Sciatic nerve (tissue), 2 donors: ENCODE measurements at places on chromosomes 16 and 17.

- DNase-seq: no peak
Observed at GRCh38 chr17:75109046-75109406, 743 bp upstream of the ARMC7 start.

DNA sequence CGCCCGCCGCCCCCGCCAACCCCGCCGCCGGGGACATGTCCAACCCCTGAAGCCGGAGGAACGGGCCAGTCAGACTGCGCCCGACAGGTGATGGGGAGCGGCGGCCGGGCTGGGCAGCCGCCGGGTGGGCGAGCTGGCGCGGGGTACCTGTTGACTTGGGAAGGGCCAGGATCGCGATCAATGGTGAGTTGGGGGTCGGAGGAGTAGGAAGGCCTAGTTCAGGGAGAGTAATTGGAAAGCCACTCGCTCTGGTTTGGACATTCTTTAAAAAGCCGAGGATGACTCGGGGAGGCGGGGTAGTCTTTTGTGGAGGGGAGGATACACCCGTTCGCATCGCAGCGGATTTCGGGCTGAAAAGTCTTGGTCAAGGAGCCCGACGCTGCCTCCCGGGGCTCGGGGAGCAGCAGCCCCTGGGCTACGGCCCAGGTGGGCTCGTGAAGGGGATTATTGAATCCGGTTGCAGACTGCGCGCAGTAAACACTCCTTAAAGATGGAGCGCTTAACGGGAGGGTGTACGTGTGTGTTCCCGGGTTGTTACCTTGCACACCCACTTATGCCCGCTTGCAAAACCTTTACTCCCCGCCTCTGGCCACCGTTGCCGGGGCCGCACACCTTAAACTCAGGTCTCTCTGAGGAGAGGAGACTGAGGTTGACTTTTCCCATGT, 123.8 kb downstream of the GOSR1 start:
- no peak for DNase-seq

- DNase-seq: peak; percentile 95
Observed at GRCh38 chr16:3152277-3152990, 17.6 kb downstream of the ZNF213 start.

- DNase-seq: no peak
Observed at GRCh38 chr17:1627182-1627981, 1.3 kb downstream of the SLC43A2 start.

DNA sequence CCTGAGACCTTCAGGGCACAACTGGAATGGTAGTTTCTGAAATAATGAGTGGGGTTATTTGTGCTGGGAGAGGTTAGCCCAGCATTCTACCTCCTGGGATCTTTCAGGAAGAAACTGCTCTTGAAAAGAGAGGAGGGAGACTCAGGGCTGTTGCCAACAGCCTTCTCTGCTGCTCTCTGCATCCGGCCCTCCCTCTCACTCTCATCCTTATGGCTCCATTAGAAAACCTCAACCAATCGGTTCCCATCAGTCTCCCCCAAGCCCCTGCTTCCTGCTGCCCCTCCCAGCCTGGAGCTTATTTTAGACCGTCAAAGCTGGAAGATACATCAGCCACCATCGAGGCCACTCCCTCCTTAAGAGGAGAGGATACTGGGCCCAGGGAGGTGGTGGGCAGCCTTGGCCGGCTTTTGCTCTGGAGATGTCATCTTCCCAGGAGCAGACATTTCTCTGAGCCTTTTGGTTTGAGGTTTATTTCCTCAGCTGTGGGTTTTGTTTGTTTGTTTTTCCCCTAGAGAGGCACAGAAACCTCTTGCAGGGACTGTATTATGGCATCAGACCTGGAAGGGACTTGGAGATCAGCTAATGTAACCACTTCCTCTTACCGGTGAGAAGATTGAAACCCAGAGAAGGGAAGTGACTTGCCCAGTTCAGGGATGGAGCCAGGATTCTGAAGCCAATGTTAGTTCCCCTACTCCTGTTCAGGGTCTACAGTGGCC, 2.7 kb downstream of the MPRIP start:
- peak; percentile 61 for DNase-seq

DNA sequence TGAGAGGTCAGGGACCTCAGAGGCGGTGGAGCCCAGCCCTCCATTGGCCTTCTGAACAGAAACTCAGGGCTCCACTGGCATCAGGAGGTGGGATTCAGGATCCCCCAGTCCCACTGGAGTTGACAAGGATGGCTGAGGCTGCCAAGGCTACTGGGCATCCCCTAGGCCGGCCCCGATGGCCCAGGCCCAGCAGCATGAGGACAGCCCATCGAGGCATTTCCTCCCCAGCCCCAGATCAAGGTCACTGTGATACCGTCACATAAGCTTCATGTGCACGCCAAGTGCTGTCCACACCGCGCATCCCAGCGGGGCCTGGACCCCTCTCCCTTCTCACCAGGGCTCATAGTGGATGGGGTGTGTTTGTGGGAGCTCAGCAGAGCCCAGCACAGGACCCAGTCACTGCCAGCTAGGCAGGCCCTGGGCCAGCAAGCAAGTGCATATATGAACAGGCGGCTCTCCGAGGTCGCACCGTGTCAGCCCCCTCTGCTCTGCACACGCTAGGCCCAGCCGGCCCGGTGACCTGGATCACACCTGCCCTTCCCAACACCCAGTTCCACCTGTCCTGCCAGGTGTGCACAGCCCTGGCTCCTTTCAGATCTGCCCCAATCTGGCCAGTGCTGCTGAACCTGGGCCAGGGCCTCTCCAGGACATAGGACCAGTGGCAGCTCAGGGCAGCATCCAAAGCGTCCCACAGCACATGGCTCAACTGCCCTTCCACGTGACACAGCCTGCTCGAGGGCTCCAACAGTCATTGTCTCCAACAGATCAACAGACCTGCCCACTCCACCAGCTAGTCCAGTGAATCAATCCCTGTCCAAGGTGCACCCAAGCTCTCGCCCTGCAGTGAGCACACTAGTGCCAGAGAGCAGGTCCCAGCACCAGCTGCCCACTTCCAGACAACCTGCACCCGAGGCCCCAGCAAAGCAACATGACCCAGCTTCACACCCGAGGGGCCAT, 32.8 kb upstream of the RASD1 start:
- DNase-seq: no peak

- DNase-seq: no peak
Observed at GRCh38 chr16:1953734-1954133, 755 bp downstream of the RPL3L start.

GRCh38 chr17:69046121-69046807, 14.5 kb downstream of the ABCA9 start:
- no peak for DNase-seq

GRCh38 chr16:17177959-17178905, 292.5 kb downstream of the XYLT1 start:
- no peak for DNase-seq

DNA sequence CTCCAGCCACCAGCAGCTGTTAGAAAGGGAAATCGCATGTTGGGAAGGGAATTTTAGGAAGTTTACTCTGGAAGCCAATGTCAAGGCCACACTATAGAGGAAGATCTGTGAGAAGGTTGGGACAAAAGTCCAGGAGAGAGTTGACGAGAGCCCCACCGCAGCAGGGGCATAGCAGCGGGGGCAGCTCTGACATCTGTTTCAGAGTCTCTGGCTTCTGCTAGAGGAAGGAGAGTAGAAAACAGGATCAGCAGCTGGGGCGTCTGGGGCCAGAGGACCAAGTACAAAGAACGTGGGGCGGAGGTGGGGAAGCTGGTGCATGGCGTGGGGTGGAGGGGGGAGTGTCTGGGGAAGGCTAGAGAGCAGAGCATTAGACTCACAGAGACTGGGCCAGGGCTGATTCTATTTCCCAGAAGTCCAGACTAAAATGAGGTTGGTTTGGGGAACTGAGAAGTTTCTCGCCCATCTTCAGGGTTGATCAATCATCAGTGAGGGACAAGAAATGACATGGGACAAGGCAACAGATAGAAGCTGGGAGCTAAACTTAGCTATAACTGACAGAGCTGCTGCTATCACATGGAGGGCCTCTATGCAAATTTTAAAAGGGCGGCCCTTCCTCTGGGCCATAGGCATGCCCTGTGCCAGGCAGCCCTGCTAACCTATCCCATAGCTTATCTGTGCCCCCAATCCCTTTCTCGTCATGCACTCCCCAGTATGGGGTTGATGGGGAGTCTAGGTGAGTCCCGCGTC, 1.2 kb downstream of the RABEP2 start:
- no peak for DNase-seq

GRCh38 chr17:60493847-60494321, 32.2 kb downstream of the APPBP2 start:
- DNase-seq: no peak

DNA sequence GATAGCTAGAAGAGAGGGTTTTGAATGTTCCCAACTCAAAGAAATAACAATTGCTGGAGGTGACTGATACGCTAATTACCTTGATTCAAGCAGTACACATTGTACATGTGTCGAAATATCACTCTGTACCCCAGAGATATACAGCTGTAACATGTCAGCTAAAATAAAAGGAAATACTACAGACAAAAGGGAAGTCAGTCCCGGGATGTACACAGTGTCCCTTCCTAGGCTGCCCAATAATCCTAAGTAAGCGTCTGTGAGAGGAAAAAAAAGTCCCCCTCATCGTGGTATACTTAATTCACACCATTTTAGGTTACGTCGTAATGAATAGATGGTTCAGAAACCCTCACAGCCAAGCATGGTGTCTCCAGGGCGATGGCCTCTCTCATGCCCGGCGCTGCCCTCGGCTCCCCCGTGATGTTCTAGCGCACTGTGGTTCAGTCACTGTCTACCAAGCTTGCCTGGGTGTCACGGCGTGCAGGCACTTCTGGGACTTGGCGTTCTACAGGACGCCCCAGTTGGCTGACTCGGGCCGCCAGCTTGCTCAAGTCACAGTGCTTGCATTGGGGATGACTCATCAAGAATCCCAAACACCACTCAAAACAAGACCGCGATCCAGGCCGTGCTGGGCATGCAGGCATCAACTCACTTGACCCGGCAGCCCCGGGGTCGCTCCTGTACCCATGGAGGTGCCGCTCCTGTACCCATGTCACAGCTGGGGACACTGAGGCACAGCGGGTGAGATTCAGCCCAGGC, 27.6 kb downstream of the CCDC40 start:
- no peak for DNase-seq

- no peak for DNase-seq
Observed at GRCh38 chr16:48629016-48629415, 19.0 kb upstream of the N4BP1 start.

DNA sequence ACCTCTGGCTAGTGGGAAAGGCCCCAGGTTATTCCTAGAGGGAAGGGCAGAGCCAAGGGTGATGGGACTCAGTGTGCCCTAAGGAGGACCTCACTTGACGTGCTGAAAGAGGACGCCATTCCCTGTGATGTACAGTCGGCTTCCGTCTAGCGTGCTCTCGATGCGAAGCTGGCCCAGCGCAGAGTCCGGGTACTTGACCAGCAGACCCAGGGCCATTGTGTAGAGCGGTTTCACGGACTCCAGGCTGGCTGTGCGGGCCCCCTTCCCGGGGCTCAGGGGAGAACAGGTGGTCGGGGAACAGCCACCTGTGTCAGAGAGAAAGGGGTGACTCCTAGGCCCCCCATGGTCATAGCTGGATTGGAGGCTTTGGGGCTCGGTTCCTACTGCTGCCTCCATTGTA, 19.9 kb downstream of the PLEKHG4 start:
- DNase-seq: no peak

DNA sequence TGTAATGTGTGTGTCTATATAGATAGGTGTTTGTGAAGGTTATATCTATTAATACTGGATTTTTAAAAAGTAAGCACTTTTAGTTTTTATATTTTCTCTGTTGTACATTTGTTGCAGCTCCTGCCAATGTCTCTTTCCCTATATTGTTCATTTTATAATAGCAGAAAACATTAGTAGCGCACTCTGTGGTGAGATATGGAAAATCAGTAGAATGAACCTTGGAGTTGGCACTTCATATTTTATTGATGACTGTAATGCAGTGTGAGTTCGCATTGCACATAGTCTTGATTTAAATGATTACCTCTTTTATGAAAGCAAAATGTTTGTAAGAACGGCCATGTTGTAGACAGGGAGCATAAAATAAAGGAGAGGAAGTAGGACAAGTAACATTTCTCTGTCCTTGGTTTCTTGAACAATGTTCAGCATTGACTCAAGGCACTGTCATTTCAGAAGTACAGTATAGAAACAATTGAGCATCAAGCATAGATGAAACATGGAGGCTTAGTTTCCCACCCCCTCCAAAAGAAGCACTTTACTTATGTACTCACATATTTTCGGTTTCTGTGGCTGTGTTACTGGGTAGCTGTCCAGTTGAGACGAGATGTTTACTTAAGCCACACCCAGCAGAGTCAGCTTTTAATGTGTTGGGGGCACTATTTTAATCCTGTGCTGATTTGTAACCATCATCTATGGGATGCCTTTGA, 74.0 kb downstream of the TANC2 start:
- DNase-seq: no peak

GRCh38 chr16:82108100-82108499, 61.9 kb downstream of the MPHOSPH6 start:
- DNase-seq: no peak

GRCh38 chr16:12262454-12263180, 286.1 kb downstream of the SNX29 start:
- DNase-seq: no peak

- peak; percentile 28 for DNase-seq
Observed at GRCh38 chr17:56893503-56893902, 20.3 kb downstream of the TRIM25 start.

DNA sequence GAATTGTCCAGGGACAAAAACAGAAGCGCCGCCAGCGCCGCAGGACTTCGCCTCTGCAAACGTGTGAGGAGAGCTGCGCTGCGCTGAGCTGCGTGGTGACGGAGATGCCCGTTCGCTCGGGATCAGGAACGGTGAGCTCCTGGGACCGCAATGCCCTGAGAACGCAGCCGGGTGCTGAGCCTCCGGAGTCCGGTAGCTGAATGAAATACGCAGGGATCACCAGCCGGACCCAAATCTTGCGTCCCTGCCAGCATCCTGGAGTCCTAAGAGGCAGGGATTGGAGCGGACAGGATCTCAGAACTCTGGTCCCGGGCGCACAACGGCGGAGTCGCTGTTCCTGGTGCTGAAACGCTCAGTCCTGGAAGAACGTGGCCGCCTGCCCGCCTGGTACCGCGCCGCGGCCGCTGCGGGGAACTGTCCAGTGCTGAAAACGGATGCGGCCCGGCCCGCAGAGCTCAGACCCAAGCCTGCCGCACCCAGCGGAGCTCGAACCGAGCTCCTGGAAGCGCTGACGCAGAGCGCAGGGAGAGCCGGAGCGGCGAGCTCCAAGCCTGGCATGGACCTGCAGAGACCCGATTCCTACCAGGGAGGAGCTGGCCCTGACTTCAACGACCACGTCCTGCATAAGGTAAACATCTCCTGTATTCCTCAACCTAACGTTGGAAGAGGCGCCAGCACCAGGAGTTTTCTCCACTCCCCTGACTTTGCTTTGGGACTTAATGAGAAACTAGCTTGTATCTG, 41.5 kb downstream of the CD300LF start:
- DNase-seq: peak; percentile 87

DNA sequence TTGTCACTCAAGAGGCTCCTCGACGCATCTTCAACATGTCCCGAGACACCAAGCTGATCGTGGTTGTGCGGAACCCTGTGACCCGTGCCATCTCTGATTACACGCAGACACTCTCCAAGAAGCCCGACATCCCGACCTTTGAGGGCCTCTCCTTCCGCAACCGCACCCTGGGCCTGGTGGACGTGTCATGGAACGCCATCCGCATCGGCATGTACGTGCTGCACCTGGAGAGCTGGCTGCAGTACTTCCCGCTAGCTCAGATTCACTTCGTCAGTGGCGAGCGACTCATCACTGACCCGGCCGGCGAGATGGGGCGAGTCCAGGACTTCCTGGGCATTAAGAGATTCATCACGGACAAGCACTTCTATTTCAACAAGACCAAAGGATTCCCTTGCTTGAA, 101.0 kb downstream of the HS3ST2 start:
- DNase-seq: no peak

GRCh38 chr17:76986365-76986764, 118.2 kb downstream of the MGAT5B start:
- no peak for DNase-seq

- no peak for DNase-seq
Observed at GRCh38 chr16:27951489-27952120, 111.9 kb downstream of the GSG1L start.
